Activated T-helper 2 cell treated with anti-CD3 and anti-CD28 coated beads, Interferon-gamma antibody, Interleukin-2, Interleukin-4, amounts not matched to agents 10 μg/mL and 5 μg/mL and 100 μg/mL, durations not matched to agents 14 hours and 24 hours and 36 hours (primary cell): ENCODE measurements at places on chromosomes 3 and 15.

- DNase-seq: no peak
Measured at GRCh38 chr3:11377719-11378118, 105.5 kb downstream of the ATG7 start.

DNA sequence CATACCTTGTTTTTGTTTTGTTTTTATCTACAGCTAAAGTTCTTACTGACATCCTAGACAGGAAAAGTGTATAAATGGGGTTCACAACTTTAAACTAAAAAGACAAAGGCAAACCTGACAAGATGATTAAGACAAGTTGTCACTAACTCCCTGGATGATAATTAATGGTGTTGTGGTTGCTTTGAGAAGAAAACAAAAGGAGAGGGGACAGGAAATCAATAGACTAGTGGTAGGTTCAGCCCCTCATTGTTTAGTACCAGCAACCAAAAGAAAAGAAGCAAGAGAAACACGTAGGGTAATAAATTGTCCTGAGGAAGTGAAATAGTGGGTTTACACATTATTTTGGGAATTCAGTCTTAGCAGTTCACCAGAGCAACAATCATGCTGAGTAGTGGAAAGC, 78.8 kb downstream of the BFSP2 start:
- no peak for DNase-seq

GRCh38 chr3:194046995-194047645, 88.8 kb upstream of the HES1 start:
- no peak for DNase-seq

- no peak for DNase-seq
Measured at GRCh38 chr3:110755345-110755744, 316.3 kb upstream of the NECTIN3 start.

GRCh38 chr3:156518726-156519125, 36.2 kb downstream of the SSR3 start:
- DNase-seq: no peak

DNA sequence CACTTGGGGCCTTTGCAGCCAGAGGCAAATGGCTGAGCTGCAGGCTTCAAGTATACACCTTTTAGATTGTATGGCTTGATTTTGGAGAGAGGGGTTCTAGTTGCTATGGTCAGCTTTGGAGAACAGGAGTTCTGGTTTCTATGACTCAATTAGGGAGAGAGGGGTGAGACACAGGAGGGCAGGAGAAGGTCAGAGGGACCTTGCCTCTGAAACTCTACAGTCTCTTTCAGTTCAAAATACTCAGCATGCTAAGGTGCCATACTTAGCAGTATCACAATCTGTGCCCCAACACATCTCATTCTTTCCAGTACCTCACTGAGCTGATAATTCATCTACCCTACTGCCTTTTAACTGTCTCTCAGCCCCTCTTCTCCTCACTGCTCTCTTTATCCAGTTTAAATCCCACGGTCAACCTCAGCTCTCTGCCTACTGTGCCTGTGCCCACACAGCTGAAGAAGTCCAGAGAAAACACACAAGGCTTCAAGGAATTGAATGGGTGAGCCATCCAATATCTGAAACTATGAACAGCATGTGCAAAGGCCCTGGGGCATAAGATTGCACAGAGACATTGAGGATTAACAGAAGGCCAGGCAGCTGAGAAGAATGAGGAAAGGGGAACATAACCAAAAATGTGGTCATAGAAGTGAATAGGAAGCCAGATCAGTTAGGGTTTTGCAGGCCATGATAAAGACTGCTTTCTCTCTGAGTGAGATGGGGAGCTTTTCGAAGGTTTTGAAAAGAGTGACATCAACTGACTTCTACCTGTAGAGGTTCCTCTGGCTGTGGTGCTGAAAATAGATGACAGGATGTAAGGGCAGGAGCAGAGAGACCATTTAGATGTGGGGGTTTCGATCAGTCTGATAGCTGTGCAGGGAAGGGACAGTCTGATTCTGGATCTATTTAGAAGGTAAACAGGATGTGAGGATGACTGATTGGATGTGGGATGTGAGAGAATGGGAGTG, 54.5 kb upstream of the C3orf80 start:
- DNase-seq: no peak

DNA sequence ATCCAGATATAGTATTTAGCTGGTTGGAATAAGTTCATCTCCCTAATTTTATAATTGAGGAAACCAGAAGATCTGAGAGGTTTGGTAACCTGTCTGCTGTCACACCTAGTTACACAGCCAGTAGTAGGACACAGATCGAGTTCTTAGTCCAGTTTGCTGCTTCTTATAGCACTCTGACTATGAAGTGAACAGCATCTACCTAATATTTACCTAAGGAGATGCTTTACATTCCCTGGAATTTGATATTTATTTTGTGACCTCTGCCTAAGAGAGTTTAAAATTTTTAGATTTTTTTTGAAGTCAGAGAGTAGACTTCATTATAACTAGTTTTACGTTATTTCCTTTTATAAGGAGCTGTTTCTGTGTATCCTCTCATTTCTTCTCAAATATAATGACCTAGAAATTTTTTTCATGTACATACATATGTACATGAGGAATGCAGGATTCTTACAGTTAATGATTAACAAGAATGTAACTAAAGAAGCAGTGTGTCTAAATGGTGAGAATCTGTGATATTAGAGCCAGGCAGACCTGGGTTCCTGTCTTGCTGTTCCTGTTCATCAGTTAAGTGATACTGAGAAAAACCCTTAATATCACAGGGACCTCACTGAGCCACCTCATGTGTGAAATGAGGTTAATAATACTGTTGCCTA, 4.3 kb downstream of the ARHGEF26 start:
- no peak for DNase-seq

DNA sequence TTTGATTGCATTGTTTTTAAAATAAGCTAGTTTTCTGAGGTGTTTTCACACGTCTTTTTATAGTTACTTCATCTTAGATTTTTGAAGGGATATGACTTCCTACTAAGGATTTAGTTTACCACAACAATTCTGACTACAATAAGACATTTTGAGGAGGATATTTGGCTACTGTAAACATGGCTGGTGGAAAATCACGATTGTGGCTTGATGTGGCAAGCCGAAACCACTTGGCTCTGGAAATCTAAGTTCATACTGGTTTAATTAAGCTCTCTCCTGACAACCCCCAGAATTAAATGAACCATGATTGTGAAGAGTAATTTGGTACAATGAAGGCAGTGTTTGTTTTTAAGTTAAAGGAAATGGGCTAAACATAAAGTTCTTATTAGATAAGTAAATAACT, 30.8 kb downstream of the ST3GAL6 start:
- DNase-seq: no peak

GRCh38 chr3:38109580-38110313, 27.2 kb downstream of the ACAA1 start:
- no peak for DNase-seq

DNA sequence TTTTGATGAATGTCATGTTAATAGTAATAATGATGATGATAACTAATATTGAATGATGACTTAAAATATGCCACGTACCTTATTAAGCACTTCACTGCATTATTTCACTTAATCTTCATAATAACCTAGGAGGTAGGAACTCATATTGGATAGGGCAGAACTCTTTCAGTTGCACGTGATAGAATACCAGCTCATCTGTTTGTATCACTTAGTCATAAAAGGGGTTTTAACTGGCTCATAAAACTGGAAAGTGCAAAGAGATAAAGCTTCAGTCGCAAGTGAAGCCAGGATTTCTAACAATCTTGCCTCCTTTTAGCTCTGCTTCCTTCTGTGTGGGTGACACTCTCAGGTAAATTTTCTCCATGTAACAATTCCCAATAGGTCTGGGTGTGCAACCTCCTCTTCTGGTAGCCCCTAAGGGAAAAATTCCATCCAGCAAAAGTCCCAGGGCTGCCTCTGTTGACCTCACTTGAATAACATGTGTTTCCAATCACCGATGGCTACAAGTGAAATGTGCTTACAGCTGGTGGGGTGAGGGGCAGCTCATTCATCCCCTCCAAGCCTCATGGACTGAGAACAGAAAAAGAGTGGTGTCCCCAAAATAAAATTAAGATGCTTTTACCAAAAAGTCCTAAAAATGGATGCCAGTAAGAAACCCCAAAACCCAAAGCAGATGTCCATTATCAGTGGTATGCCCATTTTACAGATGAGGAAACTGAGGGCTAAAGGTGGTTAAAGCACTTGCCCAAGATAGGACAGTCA, 9.3 kb downstream of the GXYLT2 start:
- no peak for DNase-seq

DNA sequence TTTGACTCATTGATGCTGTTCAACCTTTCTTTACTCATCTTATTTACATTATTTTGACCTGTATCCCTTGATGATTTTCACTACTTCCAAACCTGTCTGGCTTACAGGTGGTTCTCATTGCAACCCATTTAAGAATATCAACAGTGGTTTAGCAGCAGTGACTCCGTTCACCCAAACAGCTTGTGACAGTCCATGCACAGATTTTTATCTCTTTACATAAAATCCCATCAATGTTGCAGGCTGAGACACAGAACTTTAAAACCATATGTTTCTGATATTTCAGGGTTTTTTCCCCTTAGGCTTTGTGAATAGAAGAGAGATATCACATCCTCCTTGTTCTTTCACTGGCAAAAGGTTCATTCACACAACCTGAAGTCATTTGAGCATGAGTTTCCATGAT, 149.1 kb upstream of the CDIN1 start:
- DNase-seq: no peak

DNA sequence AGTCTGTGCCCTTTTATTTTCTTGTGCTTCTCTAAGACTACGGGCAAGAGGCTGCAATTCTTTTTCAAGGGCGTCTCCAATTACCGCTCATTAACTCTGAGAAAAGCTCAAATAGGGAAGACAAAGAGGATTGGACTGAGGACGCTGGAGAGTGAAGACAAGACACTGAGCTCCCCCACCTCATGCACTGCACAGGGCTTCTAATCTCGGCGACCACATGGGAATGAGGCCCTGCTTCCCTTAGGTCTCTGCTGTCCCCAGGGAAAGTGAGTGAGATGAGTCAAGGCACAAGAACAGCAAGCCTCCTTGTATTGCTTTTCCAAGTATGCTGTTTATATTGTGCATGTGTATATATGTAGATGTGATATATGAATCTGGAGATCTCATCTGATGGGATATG, 392.2 kb upstream of the CFAP20DC start:
- no peak for DNase-seq

DNA sequence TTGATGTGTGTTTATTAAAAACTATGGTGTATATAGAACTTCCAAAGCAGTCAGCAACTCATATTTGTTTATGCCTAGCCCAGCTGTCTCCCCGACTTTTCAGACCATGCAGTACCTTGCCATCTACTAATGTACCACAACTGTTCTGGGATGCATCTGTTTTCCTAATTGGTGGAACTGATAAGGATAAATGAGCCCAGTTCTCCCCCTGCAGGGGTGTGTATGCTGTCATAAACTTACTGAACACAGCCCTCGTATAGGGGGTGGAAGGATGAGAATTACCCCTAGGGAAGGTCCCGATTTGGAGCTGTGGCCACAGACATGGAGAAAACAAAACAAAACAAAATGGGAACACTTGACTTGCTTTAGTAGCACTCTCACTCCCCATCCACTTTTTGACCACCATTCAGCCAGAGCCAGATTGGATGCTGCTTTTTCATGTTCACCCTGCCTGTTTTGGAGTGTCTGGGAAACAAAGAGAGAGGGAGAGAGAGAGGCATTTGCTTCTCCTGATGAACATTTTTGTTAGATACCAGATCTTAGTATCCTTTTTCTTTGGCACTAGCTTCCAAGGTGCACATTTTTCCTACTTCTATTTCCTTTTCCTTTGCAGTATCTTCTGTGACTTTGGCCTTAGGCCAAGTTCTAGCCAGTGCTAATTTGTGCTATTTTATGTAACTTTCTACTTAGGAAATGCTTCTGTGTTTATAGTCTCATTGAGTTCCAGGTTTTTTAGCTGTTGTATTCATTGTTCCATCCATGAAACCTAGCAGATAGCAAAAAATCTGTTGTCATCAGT, 29.1 kb downstream of the CADM2 start:
- no peak for DNase-seq

DNA sequence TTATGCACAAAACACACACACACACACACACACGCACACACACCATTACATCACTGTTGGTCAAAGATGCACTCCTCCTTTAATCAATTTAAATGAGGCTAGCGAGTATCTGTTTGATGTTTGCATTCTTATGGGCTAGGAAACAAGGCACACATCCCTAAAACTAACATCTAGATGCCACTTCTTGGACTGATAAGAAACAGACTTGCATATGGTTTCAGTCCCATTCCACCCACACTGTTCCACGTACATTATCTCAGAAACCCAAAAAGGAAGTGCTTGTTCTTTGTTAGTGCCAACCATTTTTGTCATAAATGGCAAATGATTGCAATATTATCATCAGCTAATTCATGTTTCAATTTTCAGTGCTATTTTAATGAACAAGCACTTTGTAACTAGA, 69.5 kb downstream of the CCR1 start:
- no peak for DNase-seq

DNA sequence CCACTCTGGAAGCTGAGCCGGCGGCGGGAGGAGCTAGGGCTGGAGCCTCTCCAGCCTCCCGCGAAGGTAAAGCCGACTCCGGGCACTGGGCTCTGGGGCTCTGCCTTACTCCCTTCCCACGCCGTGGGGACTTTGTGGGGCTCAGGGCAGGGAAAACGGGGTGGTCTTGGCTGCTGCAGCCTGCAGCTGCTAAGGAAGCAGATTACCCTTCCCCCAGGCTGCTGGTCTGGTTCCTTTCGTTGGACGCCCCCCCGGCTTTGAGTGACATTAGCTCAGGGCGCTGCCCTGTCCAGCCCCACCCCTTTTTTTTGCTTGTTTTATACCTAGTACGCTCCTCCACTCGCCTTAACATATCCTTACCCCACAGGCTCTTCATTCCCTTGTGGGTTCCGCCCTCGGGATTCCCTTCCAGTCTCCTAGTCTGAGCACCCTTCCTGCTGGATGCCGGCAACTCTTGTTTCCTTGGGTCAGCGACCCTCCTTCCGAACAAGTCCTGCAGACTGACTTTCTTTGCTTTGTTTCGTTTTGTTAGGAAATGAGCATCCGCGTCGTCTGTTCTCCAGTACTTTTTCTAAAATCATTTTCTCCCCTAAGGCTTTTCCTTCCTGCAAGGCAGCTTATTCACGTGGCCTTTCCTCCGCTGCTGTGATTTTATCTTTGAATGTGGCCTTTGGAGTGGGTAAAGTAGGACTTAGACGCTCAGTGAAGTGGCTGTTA, 551 bp downstream of the DNAJC13 start:
- peak; percentile 53 for DNase-seq

GRCh38 chr3:126346466-126346865, 10.7 kb downstream of the KLF15 start:
- DNase-seq: no peak

- DNase-seq: no peak
Measured at GRCh38 chr15:80138961-80139360, 13.8 kb upstream of the FAH start.

GRCh38 chr15:54514601-54515000, 536.4 kb downstream of the UNC13C start:
- no peak for DNase-seq

GRCh38 chr3:125349556-125350165, 25.5 kb downstream of the ZNF148 start:
- no peak for DNase-seq

GRCh38 chr3:194031349-194031748, 104.6 kb upstream of the HES1 start:
- no peak for DNase-seq

GRCh38 chr3:47645551-47645950, 66.9 kb upstream of the CSPG5 start:
- DNase-seq: no peak

- DNase-seq: no peak
Measured at GRCh38 chr15:26084771-26085170, 221.6 kb upstream of the ATP10A start.
